ENCODE measurements at places on chromosomes 3 and 15.

DNA sequence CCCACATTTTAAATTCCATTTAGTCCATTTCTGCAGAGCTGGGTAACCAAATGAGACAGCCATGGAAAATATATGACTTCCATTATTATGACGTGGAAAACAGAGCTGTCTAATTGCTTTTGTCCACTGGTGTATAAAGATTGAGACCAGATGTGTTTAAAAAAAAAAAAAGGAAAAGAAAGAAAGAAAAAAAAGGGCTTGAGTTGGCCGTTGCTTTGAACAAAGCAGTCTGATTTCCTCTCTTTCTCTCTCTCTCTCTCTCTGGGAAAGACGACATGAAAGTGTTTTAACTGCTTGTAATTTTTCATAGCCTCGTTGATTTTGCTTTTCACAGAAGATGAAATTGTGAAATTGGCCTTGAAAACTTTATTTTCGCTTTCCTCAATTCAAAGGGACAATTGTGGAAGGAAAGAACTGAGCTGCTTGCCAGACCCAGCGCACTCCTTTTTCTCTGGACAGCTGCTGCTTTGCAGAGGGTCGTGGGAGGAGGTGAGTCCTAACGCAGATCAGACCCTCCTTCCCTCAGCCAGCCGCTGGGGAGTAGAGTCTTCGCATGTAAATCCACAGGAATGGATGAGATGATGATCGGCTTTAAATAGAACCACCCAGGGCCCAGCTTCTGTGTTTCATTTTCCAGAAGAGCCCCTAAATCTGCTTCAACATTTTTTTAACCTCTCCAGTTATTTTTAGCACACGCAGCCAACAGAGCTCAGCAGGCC, 42.8 kb upstream of the UBE2E1 start:
- no peak for DNase-seq
- H3K4me1 ChIP-seq = peaks cover 43% of the 10 kb centered on the region
- H3K4me3 ChIP-seq = peak overlapping the region; percentile 57
- peaks cover 4% of the 10 kb centered on the region for H3K36me3 ChIP-seq

GRCh38 chr15:45402162-45402954, 24.0 kb upstream of the GATM start:
- peak overlapping the region; percentile 84 for H3K4me3 ChIP-seq
- H3K4me1 ChIP-seq = peaks cover 27% of the 10 kb centered on the region
- H3K27me3 ChIP-seq = peaks cover 6% of the 10 kb centered on the region
- peak overlapping the region; percentile 86 for H3K27ac ChIP-seq
- peaks cover 20% of the 10 kb centered on the region for H3K36me3 ChIP-seq

- H3K27me3 ChIP-seq = no peaks in the 10 kb centered on the region
- no peak overlapping the region for H3K4me3 ChIP-seq
- no peak overlapping the region for H3K27ac ChIP-seq
- no peaks in the 10 kb centered on the region for H3K4me1 ChIP-seq
Observed at GRCh38 chr3:78703944-78704343, 1063.9 kb downstream of the ROBO1 start.

DNA sequence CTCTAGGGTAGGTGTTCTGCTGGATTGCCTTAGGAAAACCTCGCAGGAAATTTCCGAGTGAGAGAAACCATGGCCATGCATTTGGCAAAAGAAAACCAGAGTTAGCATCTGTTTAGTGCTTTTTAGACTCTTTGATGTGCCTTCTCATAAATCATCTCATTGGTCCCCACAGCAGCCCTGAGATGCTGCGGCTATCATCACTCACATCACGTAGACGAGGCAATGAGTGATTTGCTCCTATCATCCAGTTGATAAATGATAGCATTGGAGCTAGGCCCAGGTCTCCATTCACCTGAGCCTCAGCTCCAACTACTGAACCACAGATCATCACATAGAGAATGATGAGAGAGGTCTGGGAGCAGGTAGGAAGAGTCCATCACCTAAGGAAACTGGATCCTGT, 111.1 kb downstream of the PDCD6IP start:
- no peak overlapping the region for H3K27ac ChIP-seq
- H3K4me1 ChIP-seq = no peaks in the 10 kb centered on the region
- no peaks in the 10 kb centered on the region for H3K36me3 ChIP-seq
- H3K27me3 ChIP-seq = no peaks in the 10 kb centered on the region
- no peak overlapping the region for H3K4me3 ChIP-seq

DNA sequence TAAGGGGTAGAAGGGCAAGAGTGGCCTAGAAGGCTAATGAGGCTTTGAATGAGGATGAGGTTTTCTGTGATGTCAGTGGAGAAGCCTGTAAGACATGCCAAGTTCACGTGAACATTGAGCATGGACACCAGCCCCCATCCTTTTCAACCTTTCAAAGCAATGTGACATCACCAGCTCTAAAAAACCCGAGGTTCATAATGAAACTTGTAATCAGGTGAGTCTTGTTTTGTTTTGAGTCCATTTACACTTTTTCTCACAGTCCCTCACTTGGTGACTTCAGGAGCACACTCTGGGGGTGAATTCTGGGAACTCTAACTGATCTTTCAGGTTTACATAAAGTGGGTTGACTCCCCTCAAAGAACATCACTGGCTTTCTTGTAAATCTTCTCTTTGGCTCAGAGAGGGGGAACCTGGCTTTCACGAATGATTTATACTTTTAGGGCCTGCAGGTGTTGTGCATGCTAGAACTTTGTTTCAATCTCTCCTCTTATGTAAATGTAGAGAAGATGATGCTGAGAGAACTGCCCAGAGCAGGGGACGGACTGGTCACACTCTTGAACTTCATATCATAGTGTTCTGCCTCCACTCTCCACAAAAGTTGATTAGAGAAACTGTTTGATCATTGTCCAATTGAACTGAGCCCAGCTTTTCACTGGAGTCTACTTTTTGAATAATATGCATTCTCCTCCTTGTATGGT, 224.7 kb upstream of the SATB1 start:
- H3K27ac ChIP-seq = peak overlapping the region; percentile 60
- no peaks in the 10 kb centered on the region for H3K36me3 ChIP-seq
- no peaks in the 10 kb centered on the region for H3K27me3 ChIP-seq

DNA sequence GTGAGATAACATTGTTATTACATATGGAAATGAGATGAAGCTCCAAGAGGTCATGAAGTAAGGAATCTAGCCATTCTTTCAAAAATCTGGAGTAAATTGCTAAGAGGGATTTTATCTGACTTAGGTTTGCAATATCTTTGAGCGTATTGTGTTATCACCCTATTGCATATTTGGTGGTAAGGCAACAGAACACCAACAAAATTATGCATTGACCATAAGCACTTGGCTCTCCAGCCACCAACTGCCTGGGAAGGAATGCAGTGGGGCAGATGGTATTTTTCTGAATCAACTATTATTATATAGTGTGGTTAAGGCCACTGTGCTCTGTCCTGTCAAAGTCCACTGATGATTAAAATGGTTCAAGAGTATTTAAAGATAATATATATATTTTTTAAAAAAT, 287.9 kb upstream of the SEMA6D start:
- H3K36me3 ChIP-seq = no peaks in the 10 kb centered on the region
- H3K27me3 ChIP-seq = no peaks in the 10 kb centered on the region
- no peak overlapping the region for H3K27ac ChIP-seq
- H3K4me1 ChIP-seq = no peaks in the 10 kb centered on the region

DNA sequence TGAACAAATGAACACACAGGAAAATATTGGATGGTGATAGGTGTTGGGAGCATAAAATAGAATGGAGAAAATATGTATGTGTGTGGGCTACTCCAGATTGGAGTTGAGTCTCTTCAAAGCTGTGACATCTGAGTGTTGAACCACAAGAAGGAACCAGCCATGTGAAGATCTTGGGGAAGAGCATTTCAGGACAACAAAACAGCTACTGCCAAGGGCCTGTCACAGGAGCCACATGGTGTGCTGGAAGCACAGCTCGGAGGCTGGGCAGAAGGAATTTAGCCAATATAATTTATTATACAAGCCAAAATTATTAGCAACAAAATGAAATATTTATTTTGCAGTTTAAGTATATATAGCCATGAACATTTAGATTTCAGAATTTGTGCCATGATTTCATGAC, 108.3 kb upstream of the FGF7 start:
- H3K27ac ChIP-seq = no peak overlapping the region
- DNase-seq = no peak
- H3K4me3 ChIP-seq = no peak overlapping the region
- no peaks in the 10 kb centered on the region for H3K27me3 ChIP-seq

DNA sequence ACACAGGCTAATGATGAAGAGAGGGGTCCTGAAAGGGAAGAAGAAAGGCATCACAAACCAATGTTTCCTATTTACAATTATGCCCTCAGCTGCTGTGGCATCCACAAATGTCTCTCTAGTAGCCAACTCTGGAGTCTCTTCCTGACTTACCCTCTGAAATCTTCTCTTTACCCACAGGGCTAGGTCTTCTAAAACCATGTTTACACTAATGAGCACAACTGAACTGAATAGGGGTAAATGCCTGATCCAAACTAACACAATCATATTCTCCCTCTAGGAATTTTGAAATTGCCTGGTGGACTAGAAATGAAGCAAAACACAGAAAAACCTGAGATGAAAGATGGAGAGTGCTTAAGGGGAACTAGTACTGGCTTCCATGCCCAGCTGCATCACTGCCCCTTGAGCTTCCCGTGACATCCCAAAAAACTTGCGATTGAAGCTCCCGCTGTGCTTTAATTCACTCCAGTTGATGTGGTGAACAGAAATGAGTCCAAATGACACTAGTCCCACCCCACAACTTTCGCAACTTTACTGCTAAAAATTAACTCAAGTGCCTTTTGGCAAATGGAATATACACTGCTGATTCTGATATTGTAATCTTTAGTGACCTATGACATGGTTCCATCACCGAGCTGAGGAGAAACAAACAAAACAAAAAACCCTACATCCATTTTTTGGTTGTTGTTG, 32.8 kb downstream of the CFAP20DC start:
- H3K27ac ChIP-seq = no peak overlapping the region
- no peaks in the 10 kb centered on the region for H3K27me3 ChIP-seq
- no peak for DNase-seq
- H3K4me3 ChIP-seq = no peak overlapping the region
- H3K36me3 ChIP-seq = no peaks in the 10 kb centered on the region

DNA sequence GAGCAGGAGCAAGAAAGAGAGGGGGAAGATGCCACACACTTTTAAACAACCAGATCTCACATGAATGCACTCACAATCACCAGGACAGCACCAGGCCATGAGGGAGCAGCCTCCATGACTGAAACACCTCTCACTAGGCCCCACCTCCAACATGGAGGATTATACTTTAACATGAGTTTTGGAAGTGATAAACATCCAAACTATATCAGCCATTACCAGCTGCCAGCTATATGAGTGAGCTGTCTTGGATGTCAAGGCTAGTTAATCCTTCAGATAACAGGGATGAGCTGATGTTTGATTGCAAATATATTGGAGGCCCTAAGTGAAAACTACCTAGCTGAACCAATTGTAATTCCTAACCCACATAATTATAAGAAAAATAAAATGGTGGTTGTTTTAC, 108.4 kb upstream of the DCBLD2 start:
- H3K36me3 ChIP-seq = no peaks in the 10 kb centered on the region
- no peak overlapping the region for H3K4me3 ChIP-seq
- H3K27ac ChIP-seq = no peak overlapping the region
- no peak for DNase-seq
- no peaks in the 10 kb centered on the region for H3K4me1 ChIP-seq
- H3K27me3 ChIP-seq = no peaks in the 10 kb centered on the region

All from central memory CD8-positive, alpha-beta T cell (primary cell).